Activated naive CD4-positive, alpha-beta T cell treated with anti-CD3 and anti-CD28 coated beads, Interleukin-2, amount 50 U/mL, for 16 hours (primary cell): ENCODE measurements at places on chromosomes 11 and 22.

DNA sequence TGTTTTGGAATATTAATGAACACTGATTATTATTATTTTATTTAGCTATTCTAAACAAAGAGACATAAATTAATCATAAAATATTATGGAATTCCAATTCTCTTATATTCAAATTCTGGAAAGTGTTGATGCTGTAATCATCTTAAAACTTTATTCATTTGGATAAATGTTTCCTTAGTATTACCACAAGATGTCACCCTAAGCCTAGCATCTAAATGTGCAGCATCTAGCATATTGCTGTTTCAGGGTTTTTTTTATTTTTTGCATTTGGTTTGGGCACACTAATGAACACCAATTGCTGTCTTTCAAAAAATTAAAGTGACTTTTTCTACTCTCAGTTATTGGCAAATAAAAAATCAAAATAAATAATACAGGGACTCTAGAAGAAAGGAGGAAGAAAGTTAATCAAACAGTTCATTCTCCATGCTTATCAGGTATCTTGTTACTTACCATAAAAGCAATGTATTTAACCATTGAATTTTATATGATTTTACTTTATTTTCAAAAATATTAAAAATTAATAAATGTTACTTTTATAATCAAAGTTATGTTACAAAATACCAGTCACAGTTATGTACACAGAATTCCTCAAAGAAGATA is 31.8 kb downstream of the DLG2 start:
- no peak for DNase-seq

GRCh38 chr11:2681408-2682145 is 18.2 kb downstream of the KCNQ1OT1 start:
- DNase-seq = no peak

- DNase-seq = no peak
Observed at GRCh38 chr11:35486446-35486845, 39.0 kb downstream of the PAMR1 start.

DNA sequence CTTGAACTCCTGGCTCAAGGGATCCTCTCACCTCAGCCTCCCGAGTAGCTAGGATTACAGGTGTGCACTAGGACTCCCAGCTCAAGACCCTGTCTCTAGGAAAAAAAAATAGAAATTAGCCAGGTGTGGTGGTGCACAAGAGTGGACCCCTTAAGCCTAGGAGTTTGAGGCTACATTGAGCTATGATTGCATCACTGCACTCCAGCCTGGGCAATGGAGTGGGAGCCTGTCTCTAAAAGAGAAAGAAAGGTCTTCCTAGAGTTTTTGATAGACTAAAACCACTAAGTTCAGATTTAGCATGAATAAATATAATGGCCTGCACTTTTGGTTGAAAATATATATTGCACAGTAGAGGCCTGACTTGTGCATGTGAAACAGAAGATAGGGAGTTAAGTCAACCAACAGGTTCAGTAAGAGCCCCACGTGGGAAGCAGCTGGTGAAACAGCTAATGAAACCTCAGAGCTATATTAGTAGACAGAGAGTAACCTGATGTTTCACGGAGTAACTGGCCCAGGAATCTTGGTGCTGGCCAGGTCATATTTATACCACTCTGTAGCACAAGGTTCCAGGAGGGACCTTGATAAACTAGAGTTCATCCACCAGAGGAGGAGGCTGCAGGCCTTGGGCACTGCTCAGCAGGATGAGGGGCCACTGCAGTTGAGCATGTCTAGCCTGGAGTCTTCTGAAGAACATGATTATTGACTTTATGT is 4.6 kb upstream of the MICAL3 start:
- DNase-seq = no peak

- DNase-seq = no peak
Observed at GRCh38 chr22:35486116-35486631, 54.5 kb upstream of the RASD2 start.
